Stimulated activated CD4-positive, alpha-beta T cell treated with anti-CD3 and anti-CD28 coated beads, Interleukin-1b, Interleukin-23, amount 100 ng/mL, for 1 hour (primary cell): ENCODE measurements at places on chromosomes 7 and 10.

GRCh38 chr10:101902032-101902819 lies 58.6 kb upstream of the KCNIP2 start:
- DNase-seq = no peak

DNA sequence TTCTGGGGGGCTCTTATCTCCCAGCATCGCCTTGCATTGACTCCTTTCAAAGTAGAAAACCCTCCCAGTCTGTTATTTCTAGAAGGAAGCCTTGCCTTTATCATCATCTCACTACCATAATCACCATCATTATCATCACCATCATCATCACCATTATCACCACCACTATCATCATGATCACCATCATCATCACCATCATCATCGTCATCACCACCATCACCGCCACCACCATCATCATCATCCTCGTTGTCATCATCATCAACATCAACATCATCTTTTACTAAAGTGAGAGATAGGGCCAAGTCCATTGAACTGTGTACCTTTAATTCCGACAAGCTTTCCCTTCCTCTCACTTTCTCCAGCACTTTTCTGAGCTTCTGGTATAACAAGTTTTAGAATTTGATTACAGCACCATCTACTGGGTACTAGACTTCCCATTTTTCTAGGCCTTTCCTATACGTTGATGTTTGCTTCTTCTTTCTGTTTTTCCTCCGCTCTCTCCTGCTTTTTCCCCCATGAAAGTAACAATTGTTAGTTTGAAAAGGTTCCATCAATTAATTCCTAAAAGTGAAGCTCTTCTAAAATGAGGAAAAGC lies 226.4 kb downstream of the BUB3 start:
- DNase-seq = no peak

GRCh38 chr10:132742837-132743194 lies 43.1 kb downstream of the NKX6-2 start:
- DNase-seq = no peak

DNA sequence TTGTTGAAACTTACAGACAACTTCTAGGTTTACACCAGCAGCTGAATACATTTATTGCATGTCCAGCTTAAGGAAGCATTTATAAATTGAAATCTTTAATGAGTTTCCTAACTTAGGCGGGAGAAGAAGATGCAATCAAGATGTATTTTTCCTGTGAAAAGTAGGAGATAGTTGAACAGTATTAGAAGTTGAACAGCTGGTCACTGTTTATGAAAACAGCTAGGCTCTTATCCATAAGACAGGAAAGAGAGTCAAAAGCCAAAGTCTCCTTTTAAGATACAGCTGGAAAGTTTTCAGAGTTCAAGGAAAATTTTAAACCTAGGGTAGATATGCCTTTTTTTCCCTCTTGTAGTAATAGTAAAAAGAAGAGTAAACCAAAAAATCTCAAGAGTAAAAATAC lies 236.1 kb upstream of the FERD3L start:
- no peak for DNase-seq

- no peak for DNase-seq
These were observed 210.0 kb downstream of the WDR37 start for GRCh38 chr10:1266033-1266802.

GRCh38 chr7:71050492-71050891 lies 81.5 kb upstream of the GALNT17 start:
- no peak for DNase-seq

DNA sequence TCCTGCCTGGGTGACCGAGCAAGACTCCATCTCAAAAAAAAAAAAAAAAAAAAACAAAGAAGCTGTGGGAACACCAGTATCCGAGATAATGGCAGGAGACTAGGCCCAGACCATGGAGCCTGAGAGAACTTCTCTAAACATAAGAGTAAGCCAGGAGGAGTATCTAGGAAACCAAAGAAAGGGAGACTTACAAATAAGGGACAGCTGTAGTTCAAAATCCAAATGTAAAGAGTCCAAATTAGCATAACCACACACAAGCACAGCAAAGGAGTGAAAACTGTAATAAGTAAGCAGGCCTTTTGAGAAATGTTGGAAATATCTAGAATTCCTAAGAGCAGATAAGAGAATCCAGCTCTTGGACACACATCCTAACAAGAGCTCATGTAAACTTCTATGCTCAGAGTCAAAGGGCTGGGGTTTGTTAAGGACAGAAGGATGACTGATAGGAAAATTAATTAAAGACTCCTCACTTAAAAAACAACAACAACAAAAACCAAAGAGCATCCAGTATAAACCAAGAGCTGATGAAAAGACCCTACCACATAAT lies 15.8 kb downstream of the ZNF25 start:
- no peak for DNase-seq

DNA sequence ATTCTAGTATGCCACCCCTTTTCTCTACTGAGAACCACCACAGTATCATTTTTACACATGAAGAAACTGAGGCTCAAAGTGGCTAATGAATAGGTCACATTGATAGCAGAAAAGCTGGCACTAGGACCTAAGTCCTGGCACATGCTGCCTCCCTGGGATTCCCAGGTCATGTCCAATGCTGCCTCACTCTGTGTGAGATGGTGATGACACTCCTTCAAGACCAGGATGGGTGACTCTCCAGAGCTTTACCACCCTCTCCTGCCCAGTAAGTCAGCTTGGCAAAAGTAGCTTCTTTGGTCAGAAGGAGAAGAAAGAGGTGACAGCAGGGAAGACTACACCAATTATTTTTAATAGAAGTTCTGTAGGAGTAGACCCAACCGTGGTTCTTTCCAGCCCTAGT lies 13.3 kb upstream of the AKR1B10 start:
- DNase-seq = no peak

- DNase-seq = no peak
These were observed 19.0 kb upstream of the TSPAN12 start for GRCh38 chr7:120876922-120877321.

- no peak for DNase-seq
These were observed 77.0 kb upstream of the FAM20C start for GRCh38 chr7:115274-115911.

DNA sequence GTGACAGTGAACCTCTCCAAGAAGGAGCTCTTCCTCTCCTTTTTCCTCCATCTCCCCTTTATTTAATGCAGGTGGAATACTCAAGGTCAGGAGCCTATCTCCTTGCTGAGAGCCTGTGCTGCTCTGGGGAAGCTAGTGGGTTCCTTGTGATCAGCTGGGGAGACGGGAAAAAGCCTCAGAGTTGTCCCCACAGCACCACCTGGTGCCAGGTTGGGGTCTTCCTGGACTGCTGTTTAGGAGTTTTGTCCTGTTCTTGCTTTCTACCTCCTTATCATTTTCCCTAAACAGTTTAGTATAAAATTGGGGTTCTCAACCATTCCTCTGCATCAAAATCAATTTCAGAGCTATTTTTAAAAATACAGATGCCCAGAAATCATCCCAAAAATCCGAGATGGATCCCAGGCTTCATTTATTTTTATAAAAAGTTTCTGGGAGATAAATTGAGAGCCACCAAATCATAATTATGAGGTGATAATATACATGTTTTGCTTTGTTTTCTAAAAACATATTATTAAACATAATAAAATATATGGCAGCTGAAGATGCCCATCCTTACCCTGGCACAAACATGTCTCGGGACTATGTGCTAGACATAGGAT lies 44.3 kb downstream of the MACC1 start:
- DNase-seq = no peak

DNA sequence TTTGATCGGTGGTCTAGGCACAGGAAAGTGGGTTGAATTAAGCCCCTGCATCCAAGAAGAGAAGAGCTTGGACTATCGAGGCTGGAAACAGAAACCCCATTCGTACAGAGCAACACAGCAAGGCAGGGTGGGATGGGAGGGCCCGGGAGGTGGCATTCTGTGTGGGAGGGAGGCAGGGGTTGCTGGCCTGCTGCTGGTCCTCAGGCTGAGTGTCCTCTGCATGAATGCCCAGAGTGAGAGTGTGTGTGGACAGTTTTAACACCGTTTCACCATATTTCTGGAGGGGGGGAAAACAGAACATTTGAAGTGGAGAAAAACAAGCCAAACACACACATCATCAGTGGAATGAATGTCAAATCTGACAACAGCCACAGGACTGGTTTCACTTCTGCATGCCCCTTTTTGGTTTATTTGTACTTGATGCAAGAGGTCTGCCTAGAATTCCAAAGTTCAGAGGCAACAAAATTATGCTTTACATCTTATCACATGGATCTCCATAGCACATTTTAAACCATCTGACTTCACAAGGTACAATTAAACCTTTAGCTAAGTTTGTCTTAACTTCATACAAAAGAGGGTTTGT lies 11.1 kb upstream of the ENO4 start:
- no peak for DNase-seq

- no peak for DNase-seq
These were observed 1.2 kb upstream of the MAT1A start for GRCh38 chr10:80290474-80291220.

DNA sequence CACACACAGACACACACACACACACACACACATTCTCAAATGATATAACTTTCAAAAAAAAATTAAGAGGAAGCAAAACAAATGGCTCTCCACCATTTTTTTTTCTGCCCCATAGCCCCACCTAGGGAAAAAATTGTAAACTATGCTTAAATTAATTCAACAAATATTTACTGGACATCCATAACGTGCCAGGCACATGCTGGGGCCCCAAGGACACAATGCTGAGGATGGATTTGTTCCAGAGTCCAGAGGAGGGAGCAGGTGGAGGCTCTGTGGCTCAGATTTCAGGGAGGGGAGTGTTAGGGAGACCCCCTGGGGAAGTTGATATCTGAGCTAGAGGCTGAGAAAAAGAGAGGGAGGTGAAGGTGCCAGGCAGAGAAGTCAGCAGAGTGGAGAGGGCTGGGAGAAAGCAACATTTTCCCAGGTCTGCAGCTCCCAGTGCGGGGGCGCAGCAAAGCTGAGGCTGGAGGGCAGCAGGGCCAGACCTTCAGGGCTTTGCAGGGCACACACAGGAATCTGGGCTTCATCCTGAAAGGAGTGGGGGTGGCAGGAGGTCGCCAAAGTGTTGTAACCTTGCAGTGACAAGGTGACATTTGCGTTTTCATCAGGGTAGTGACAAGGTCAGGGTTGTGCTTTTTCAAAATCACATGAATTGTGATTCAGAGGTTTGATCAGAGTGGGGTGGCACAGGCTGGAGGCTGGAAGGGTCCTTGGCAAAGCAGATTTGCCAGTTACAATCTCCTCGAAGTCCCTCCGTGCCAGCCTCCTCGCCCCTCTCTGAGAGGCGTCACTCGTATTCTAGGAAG lies 261.6 kb downstream of the WDR11 start:
- DNase-seq = no peak

- DNase-seq = no peak
These were observed 442.8 kb downstream of the PLXNA4 start for GRCh38 chr7:132133501-132133900.

DNA sequence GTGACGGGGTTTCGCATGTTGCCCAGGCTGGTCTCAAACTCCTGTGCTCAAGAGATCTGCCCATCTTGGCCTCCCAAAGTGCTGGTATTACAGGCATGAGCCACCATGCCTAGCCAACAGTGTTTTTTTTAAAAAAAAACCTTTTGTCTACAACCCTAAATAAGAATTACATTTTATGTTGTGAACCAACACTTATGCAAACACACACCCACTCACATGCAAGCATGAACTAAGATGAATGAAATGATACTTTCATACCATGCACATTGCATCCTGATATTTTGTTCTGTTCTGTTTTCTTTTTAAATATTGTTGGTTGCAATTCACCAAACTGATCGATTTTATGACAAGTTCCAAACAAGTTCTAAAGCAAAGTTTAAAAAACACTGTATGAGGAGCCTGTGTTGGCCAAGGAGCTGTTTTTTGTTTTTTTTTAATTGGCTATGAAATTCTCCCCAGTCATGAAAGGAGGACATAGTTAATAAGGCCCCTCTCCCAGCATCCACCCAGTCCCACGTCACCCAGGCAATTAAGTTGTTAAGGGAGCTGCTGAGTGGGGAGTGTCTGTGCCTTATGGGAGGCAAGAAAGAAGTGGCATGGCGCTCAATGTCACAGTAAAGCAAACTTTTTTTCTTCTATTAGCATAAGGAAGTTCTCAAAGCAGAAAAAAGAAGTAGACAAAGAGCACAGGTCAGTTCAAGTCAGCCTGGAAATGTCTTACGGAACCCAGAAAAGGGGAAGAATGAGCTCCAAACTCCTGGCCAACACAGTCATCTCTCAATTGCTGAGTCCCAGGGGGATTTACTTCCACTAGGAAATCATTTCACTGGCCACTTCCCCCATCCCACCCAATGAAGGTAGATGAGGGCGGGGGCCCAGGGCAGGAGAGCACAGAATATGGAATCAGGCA lies 50.1 kb downstream of the NOD1 start:
- no peak for DNase-seq

DNA sequence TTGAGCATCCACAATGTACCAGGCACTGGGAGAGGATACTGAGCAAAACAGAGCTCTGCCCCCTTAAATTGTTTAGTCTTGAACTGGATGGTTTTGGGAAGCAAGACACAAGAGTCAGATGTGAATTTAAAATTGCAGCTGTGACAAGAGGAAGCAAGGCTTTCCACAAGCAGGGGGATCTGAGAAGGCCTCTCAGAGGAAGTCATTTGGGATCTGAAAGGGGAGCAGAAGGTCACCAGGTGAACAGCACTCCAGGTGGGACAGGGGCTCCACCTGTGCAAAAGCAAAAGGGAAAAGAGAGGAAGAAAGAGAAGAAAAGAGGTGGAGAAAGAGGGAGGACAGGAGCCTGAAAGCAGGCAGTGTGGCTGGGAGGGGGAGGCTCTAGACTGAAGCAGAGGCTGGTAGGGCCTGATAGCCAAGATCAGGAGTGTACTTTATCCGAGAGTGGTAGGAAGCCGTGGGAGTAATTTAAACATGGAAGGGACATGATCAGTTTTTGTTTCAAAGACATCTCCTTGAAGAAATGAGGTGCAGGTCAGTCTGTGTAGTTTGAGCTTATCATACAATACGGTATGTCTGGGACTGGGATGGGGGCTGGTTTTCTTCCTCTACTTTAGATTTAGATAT lies 76.1 kb upstream of the DUSP5 start:
- no peak for DNase-seq

- DNase-seq = no peak
These were observed 69.8 kb upstream of the INSIG1 start for GRCh38 chr7:155227788-155228458.

- no peak for DNase-seq
These were observed 164.2 kb downstream of the RNLS start for GRCh38 chr10:88418871-88419270.

DNA sequence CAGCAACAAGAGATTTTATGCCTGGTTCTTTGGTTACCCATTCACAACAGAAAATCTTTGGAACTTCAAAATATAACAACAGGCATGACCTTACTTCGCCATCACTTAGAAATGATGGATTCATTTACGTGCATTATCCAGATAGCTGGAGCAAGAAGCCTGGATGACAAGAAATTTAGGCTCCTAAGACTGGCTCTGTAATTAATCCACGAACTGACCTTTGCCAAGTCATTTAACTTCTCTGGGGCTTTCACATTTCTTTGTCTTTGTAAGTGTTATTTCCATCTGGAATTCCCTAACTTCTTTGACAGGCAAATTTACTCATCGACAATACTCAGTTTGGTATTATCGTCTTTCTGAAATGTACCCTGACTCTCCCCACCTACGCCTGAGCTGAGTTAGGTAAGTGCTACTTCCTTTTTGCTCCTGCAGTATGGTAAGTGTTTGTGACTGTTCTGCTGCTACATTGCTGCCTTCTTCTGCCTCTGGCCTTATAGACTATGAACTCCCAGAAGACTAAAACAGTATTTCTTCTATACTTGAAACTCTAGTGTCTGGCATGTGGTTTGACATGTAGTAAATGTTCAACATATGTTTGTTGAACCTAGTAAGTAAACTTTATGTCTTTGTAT lies 5.5 kb upstream of the MDFIC start:
- DNase-seq = no peak
